ENCODE measurements at places on chromosomes 5 and 9.

DNA sequence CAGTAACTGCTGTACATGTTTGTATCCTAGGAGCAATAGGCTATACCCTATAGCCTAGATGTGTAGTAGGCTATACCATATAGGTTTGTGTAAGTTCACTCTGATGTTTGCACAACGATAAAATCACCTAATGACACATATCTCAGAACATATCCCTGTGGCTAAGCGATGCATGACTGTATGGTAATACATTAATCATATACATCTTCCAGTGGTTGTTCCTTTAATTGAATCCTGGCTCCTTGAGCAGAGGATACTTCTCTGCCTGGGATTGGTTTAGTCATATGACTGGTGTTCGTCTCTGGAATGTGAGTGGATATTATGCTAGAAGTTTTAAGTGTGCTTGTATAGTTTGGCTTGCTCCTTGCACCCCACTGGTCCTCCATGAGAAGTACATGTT, 425.8 kb downstream of the MAN2A1 start:
- DNase-seq, result no peak

DNA sequence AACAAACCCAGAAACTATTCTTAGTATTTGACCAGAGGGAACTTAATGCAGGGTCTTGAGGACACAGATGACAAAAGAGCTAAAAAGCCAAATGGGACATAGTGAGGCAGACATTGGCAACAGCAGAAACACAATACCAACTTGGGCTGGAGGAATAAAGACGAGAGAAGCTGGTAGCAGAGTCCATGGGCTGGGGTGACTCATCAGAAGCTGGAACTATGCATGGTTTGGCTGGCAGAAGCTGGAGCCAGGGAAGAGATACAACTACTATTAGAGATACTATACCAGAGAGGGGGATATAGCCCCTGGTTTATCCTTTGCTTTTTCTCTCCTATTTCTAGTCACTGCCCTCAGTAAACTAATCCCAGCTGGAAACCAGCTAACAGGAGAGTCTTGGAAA, 29.2 kb upstream of the DPYSL3 start:
- DNase-seq, result no peak

GRCh38 chr5:153542536-153542935, 52.1 kb downstream of the GRIA1 start:
- no peak for DNase-seq

DNA sequence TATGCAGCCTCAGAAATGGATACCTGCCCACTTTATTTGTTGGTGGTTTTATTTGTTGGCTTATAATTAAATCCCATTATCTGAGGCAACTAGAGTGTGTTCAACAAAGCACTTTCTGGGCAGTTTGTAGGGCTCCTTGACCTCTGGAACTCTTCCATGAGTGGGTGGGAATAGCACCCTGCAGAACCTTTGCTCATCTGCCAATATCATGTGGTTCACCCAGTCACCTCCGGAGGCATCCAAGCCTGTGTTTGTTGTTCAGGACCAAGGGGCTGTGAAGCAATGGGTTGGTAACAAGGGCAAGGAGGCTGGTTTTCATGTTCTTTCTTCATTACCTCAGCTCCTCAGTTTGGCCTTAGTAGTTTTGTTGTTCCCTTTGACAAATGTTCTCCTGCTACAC, 314.0 kb downstream of the NDUFS4 start:
- DNase-seq, result no peak

DNA sequence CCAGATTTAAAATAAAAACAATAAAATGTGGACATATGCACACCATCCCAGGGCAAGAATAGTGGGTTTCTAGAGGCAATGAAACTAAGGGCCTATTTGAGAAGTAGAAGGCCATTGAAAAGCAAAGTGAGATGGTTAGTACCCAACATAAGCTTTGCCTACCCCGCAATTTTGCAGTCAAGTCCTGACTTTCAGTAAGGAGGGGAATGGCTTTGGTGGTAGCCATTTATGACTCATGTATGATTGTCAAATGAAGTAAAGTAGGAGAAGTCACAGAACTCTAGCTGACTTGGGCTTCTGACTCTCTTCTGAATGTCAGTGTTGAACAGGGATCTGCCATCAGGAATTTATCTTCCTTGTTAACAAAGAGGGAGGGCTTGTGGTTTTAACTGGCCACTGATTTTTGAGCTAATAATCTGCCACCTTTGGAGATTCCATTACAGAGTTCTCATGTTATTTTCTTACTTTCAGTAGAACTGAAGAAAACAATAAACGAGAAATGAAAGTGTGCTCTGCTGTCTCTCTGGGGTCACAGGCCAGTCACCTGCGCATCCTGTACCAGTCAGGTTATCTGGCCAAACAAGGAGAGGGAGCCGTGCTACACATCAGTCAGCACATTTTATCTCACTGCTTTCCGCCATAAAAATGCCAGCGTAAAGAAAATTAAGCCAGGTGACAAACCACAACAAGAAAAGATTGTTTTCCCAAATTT, 14.3 kb upstream of the SNCAIP start:
- DNase-seq, result no peak

- no peak for DNase-seq
Observed at GRCh38 chr9:95459178-95459577, 57.6 kb downstream of the PTCH1 start.
